ENCODE measurements at places on chromosomes 2 and 18.

DNA sequence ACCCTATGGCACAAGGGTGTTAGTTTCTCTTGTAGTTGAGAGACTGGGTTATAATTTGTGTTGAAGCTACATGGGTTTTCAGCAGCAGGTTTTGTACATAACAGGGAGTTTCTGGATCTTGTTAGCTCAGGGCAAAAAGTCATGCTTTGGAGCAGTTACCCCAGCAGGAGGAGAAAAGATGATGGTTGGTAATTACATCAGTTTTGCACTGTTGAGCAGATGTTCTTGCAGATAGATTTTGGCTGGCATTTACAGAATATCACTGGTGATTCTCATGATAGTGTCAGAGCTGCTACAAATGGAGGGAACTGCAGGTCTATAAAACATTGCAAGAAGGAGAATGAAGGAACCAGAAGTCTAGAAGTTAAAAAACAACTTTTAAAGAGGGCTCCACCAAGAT lies 215.2 kb upstream of the ATP5MC3 start:
- no peak for DNase-seq

DNA sequence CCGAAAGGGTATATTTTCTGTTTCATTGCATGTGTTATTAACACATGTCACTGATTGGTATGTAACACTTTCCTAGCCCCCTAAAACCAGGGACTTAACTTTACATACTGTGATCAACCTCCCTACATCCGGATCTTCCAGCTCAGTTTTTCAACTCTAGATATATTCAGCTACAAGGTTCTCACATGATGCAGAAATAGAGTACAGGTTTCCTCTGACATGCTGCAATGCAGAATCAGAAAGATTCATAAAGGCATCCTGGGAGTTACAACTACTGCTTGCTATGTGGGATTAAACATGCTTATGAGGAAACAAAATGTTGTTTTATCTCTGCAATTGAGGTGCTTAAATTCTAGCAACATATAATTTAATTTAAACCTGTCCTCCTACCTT lies 14.0 kb downstream of the FBXO11 start:
- DNase-seq = no peak

DNA sequence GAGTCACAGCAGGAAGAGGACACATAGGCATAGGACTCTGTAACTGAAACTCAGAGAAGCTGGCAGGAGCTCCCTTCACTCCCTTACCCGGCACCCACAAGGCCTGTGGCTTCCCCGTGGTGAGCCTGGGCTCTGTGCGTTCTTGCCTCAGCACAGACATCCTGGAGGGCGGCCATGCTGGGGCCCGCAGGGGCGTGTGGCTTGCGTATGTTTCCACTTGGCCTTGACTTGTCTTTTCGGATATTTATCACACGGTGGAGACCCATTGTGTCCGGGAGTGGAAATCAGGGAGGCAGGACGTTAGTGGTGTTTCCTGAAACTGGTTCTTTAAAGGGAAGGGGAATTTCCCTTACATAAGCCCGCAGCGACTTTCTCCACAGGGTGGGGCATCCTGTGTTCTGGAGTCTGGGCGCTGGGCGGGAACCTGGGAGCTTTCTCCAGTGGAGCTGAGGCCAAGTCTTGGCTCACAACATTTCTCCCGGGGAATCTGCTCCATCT lies 49.9 kb upstream of the EML6 start:
- no peak for DNase-seq

GRCh38 chr18:10070561-10071000 lies 156.8 kb downstream of the VAPA start:
- no peak for DNase-seq

DNA sequence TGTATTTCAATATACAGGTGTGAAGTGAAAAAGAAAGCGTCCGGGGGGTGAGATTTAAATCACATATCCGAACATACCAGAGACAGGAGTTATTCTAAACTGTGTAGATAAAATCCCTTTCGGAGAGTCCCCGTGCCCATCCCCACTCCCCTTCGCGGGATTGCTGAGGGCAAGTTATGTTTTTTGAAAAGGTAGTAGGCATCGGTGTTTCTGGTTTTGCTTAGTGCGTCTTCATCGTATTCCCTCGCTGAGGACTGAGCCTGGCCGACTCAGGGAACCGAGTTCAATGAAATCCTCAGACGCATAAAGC lies 583.4 kb downstream of the ZEB2 start:
- DNase-seq = no peak

- no peak for DNase-seq
Observed at GRCh38 chr2:70855667-70856066, 20.1 kb upstream of the CD207 start.
